A375 (cell line): ENCODE measurements at places on chromosomes 7 and 10. TPM values are rescaled to one million over a fixed set of nuclear protein-coding genes. Genes with fewer than 3 reads are reported as not detected.

The MYL10 gene
- total RNA-seq = 0.75 TPM in 1 of 2 replicates, not detected in the other

The LIPK gene
- total RNA-seq = not detected in 2 replicates

The LBX1 gene
- total RNA-seq = not detected in 2 replicates

The WDFY4 gene
- 0.26 TPM in 1 of 2 replicates, not detected in the other for total RNA-seq

The SPACDR gene
- 0.38 and 0.61 TPM in 2 replicates for total RNA-seq

The NUTM2B gene
- 0.42 and 0.91 TPM in 2 replicates for total RNA-seq

The CYP3A7 gene
- total RNA-seq = not detected in 2 replicates
